GOT3 (cell line): ENCODE measurements at places on chromosomes 6 and 20.
A peak's percentile ranks its signal among the peaks of the same experiment; 100 is the strongest.

DNA sequence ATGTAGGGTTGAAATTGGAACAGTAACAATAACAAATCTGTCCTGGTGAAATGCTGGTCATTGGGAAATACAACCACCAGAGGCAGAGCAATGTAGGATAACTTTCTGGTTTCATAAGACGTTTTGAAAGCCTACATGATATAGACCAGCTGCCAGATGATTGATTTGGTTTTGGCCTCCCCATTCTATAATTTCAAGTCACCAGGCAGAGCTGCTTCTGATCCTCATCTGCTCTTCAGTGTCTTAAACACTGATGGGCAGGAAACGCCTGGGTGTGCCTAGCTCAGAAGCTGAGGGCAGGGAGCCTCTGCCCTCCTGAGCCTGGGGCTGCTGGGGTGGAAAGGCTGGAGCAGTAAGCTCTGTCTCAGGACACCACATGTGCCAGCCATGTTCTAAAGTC, 24.5 kb downstream of the DHX35 start:
- no peak for DNase-seq

DNA sequence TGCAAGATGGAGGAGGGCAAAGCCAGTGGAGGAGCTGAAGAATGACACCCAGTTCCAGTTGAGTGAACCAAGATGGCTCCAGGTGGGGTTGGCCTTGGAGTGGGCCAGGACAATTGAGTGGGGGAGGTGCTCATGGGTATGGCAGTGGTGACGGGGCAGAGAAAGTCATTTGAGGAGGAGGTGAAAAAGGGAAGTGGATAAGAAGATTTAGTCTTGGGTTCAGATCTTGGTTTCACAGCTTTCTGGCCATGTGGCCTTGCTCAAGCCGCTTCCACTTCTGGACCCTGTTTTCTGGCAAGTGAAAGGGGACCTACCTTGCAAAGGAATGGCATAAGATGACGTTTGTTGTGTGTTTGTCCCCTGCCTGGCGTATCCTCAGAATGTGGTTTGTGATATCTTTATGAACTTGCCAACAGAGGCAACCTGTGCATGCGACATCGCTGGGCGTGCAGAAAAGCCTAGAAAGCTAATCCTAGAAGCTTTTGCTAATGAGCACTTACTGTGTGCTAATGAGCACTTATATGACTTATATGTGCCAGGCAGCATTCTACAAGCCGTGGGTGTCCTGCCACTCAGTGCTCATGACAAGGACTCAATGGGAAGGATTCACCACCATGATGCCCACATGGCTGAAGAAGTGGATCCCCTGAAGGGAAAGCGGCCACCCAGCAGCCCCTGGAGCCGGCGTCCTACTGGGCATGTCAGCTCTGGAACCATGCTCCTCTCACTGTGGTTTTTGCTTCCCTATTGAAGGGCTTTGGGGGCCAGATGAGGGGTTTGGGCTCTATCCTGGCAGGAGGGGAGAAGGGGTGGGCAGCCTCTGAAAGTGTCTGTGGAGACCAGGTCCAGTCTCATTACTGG, 23.6 kb upstream of the STX16 start:
- no peak for DNase-seq

- peak; percentile 37 for DNase-seq
These were observed 724 bp downstream of the CDKN1A start for GRCh38 chr6:36679043-36679833.

- no peak for DNase-seq
These were observed 71.5 kb upstream of the ISM1 start for GRCh38 chr20:13149371-13150105.

DNA sequence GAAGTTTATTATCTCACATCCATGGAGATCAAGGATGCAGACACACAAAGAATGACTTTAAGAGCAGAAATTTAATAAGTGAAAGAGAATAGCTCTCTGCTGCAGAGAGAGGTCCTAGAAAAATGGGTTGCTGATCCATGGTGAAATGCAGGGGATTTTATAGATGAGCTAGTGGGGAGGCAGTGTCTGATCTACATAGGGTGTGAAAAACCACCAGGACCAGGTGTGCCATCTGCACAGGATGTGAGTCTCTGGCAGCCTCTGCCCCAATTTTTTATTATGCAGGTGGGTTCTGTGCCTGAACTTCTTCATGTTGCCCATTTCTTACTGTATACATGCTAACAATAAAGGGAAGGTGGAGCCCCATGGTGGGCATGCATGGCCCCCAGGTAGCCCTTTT, 19.9 kb upstream of the NANP start:
- no peak for DNase-seq

- no peak for DNase-seq
These were observed 133.9 kb upstream of the MYLIP start for GRCh38 chr6:15994814-15995459.
